Dermis microvascular lymphatic vessel endothelial cell (primary cell): ENCODE measurements at places on chromosomes 7 and 10. TPM values are rescaled to one million over a fixed set of nuclear protein-coding genes. Genes with fewer than 3 reads are reported as not detected.

The GPR26 gene
- total RNA-seq = not detected in 2 replicates

The CPA1 gene
- not detected in 2 replicates for total RNA-seq

The DPP6 gene
- not detected in 2 replicates for total RNA-seq

The NANOS1 gene
- 0.13 and 0.76 TPM in 2 replicates for total RNA-seq

The RELN gene
- total RNA-seq = 413 and 1,261 TPM in 2 replicates

The LHFPL3 gene
- total RNA-seq = not detected in 2 replicates

DNA sequence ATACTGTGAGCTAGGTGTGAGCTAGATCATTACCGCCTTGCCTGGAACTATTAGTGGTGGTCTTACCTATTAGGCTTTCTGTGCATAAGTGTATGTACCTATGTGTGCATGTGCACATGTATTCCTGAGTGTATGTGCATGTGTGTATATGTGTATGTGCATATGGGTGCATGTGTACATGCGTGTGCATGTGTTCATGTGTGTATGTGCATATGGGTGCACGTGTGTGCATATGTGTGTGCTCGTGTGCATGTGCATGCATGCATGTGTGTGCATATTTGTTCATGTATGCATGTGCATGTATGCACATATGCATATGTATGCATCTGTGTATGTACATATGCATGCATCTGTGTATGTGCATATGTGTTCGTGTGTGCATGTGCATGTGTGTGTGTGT is 508.3 kb upstream of the ADARB2 start:
- DNase-seq = no peak

DNA sequence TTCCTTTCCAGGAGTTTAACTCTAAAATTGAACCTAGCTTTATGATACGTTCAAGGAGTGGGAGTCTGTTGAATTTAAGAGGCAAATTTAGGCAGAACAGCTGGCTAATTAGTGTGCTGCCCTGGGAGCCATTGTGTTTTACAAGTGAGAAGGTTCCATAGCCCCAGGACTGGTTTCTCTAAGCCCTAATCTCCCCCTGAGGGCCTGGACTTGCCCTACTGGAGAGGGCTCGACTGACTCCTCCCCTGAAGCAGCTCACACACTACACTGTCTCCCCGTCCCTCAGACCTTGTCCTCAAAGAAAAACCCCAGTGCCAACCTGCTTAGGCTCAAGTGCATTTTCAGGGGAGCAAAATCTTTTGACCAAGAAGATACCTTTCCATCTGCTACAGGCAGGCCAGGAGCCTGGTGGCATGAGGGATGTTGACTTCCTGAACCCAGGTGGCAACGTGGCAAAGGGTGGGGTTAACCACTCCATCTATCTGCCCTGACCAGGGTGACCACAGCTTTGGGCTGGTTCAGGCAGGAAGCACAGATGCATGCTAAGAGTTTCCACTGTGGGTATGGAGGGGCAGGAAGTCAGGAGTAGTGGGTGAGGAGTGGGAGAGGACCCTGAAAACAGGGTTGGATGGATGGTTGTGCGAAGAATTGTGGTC is 68.9 kb upstream of the CARD11 start:
- no peak for DNase-seq

DNA sequence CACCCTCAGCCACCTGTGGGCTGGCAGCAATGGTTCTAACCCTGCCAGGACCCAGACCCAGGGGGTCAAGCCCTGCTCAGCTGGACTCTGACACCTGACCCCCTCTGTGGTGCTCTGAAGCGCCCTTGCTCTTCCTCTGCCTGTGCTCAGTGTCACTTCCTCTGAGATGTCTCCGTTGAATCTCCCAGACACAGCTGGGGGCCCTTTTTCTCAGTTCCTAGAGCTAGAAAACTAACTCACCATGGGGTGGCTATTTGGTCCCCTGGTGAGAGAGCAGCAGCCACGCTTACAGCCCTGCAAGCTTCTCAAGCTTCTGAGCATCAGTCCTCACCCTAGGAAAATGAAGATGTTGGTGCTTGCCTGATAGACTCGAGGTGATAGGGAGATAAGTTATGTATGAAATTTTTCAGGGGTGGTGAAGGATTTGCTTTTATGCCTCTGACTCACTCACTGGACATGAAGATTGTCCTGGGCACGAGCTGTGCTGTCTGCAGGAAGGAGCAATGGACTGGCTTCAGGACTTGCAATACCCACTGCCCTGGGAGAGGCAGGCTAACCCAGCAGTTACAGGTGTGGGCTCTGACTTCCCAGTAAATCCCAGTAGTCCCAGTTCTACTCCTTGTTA is 29.6 kb downstream of the COL13A1 start:
- DNase-seq = no peak

DNA sequence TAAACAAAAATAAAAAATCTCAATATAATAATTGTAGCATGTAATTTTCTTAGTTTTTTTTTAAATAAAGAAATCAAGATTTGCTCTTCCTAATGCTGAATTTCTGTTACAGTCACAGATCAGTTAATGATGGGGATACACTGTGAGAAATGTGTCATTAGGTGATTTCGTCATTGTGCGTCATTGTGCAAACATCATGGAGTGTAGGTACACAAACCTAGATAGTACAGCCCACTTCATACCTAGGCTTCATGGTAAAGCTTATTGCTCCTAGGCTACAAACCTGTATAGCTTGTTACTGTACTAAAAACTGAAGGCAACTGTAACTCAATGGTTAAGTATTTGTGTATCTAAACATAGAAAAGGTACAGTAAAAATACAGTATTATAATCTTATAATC is 74.4 kb upstream of the LSM8 start:
- no peak for DNase-seq

DNA sequence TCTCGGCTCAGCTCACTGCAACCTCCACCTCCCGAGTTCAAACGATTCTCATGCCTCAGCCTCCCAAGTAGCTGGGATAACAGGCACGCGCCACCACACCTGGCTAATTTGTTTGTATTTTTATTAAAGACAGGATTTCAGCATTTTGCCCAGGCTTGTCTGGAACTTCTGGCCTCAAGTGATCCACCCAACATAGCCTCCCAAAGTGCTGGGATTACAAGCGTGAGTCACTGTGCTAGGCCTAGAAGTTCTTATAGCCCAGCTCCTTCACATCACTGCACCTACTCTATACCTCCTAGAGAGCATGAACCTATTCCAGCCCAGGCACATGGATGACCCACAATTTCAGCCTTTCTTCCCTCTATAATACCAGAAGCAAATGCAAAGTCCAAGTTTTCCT is 1.3 kb upstream of the BLOC1S2 start:
- DNase-seq = no peak

- DNase-seq = no peak
Observed at GRCh38 chr7:71507680-71508602, 376.0 kb downstream of the GALNT17 start.

DNA sequence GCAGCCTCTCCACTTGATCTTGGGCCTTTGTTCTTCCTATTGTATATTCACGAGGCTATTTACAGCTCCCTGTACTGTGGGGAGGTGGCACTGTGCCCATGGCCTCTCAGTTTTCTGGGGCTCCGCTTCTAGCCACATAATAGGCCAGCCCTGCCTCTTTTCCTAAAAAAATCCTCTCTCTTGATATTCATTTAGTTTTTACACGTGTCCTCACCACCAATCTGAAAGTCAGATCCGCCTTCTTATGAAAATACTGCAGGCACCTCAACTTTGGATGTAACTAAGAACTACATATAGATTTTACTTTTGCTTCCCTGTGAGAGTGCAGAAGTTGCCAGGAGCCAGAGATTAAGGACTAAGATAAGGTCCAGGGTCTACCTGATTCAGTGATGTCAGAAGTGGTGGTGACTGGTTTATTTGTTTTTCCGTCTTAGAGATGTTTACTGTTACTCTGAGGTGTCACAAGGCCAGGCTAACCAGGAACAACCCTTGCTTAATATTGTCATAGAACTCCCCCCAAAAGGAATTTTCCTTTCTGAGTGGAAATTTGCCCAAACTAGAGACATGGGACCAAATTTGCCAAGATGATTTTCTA is 7.8 kb downstream of the BAMBI start:
- DNase-seq = no peak

DNA sequence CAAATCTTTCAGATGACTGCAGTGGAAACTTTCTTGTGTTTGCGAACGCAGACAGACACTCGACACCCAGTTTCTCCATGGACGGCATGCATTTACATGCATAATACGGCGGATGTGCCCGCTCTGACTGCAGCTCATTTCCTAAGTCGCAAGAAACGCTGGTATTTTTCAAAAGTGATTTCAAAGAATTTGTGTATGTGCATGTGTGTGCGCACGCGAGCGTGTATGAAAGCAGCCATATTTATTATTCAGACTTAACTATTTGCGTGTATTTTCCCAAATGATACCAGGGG is 436.5 kb upstream of the MGMT start:
- DNase-seq = no peak

GRCh38 chr10:69459893-69460575 is 8.8 kb downstream of the TSPAN15 start:
- no peak for DNase-seq

GRCh38 chr7:22561895-22562593 is 62.1 kb upstream of the STEAP1B start:
- no peak for DNase-seq

- no peak for DNase-seq
Observed at GRCh38 chr7:157900011-157900410, 563.2 kb downstream of the DNAJB6 start.

- DNase-seq = no peak
Observed at GRCh38 chr10:128716181-128716580, 590.0 kb upstream of the MKI67 start.

GRCh38 chr10:45460235-45460878 is 86.3 kb downstream of the ALOX5 start:
- DNase-seq = no peak

DNA sequence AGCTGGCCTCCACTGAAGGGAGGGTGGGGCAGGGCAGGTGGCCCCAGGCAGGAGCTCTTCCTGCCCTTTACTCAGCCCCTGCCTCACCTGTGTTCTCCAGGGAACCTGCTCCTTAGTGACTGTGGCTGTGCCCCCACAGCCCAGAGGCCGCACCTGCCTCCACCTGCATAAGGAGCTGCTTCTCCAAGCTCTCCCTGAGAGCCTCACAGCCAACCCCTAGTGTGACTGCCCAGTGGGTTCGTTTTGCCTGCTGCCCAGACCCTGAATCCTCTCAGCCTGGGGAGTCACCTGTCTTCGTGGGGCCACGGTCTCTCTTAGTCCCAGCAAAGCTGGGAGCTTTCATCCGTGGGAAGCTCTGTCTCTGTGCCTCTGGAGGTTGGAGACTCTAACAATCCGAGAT is 94.4 kb downstream of the GLRX3 start:
- no peak for DNase-seq

DNA sequence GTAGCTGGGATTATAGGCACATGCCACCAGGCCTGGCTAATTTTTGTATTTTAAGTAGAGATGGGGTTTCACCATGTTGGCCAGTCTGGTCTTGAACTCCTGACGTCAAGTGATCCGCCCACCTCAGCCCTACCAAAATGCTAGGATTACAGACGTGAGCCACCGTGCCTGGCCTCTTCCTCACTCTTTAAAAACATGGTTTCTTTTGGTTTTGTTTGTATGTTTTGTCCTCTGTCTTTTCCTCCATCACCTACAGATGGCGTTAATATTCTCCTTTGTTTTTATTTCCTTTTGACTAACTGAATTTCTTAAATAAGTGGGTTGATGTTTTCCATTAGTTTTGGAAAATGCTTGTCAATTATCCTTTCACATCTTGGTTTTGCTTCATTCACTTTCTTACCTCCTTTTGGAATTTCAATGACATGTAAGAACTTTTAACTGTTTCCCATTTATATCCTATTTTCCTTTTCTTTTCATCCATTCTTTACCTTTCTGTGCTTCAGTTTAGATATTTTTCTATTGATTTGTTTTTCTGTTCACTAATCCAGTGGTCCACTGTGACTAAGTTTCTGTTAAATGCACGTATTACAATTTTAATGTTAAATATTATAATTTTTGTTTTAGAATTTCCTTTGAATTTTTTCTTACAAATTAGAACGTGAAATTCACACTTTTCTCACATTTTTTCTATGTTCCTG is 104.1 kb downstream of the ZNF467 start:
- peak; percentile 11 for DNase-seq

- no peak for DNase-seq
Observed at GRCh38 chr10:132880128-132880981, 62.0 kb downstream of the CFAP46 start.

DNA sequence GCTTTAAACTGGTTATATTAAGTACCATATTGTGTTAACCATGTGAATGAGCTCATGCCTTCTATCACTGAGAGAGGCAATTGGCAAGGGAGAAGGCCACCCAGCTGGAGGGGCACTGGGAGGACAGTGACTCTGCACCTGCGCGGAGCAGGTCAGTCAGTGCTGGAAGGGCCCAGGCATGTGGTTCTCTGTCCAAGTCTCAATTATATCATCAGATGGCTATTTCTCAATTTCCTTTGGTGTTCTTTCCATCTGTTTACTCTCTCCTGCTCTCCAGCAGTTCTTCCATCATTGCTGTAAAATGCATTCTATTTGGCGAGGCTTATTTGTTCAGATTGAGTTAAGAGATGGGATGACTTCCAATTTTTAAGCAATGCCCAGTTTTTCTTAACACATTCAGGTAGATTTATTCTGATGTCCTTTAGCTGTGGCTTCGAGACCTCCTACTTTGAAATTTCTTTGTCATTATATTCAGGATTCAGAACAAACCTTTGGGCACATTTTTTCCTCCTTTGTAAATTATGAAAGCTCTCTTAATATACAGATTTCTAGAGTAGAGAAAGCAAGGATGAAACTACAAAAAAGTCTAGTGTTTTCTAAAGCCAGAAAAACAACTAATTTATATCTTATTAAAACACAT is 159.3 kb downstream of the BMPER start:
- no peak for DNase-seq

DNA sequence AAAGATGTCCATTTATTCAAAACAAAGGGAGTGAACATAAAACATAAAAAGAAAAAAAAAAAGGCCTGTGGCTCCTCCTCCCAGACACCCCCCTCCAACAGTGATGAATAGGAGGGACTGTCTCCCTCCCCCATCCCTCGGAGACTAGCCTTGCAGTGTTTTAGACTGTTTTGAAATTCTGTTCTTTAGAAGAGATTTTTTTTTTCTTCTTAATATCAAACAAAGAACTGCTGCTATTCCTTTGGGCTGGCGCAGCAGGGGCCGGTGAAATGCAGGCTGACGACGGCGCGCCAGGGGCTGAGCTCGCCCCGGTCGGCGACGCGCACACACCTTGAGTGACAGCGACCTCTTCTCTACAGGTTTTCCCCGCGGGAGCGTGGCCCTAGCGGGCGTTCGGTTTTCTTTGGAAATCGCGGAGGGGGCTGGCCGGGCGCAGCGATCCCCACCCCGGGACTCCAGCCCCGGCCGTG is at the start of gene LANCL2:
Gene LANCL2, plus strand, starts transcription at position 133 of the 470 bp plus-strand sequence. CDS start 689 bp downstream, outside the sequence.
- DNase-seq = peak; percentile 51
